ENCODE measurements at places on chromosomes 2 and 18.

- DNase-seq, result no peak
These were observed 2.3 kb downstream of the CETN1 start for GRCh38 chr18:582465-582864.

GRCh38 chr2:69311024-69311416, 76.0 kb downstream of the GFPT1 start:
- DNase-seq, result no peak

GRCh38 chr2:186187854-186188253, 298.2 kb upstream of the ZC3H15 start:
- DNase-seq, result no peak

GRCh38 chr2:8249769-8250168, 432.1 kb upstream of the ID2 start:
- DNase-seq, result no peak

DNA sequence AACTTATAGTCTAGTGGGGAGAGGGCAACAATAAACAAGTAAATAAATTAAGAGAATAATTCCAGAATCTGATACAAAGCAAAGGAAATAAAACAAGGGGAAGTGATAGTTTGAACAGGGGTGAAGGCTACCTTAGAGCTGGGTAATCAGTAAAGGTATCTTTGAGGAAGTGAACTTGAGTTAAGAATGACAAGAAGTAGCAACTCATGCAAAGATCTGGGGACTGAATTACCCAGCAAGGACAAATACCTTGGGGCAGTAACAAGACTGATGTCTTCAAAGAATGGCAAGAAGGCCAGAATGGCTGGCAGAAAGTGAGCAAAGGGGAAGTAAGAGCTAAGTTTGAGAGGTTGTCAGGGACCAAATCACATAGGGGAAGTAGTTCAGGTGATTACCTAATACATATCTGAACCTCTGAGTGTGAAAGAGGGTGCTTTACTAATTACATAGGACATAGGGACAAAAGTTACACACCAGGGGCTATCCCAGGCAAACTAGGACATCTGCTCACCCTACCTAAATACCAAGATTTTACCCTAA, 244.6 kb upstream of the HNRNPA3 start:
- no peak for DNase-seq

DNA sequence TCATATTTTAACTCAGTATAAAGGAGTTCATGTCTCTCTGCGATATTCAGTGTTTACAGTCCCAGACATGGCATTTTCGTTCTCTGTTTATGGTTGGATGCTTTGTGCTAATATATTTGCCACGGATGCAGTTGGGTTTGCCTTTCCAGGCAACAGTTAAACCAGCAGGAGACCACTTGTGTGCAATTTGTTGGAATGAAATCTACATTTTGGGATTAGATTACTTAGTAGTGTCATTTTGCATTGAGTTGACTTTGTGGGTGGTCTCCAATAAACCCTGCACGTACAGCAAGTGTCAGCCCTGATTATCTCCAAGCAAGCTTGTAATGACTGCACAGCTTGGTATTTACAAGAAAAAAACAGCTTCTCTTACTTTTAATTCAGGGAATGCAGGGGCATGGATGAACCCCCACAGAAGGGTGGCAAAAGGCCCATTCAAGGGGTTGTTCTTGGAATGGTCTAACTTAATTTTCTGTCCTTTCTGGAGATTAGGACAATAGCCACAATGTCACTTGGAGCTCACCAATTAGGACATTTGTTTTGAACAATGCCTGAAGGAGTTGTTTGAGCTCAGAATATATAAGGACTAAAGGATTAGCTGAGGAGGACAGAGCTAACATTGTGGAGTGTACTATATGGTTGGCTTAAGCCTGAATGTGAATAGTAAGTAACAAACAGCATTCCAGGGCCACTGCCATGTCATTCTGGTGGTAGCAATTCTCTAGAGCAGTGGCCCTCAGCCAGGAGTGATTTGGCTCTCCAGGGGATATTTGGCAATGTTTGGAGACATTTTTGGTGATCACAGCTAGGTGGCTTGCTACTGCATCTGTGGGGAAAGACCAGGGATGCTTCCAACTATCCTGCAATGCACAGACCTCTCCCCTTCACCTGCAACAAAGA, 121.5 kb downstream of the SLC4A3 start:
- DNase-seq, result no peak

GRCh38 chr18:61096226-61096625, 237.0 kb upstream of the CDH20 start:
- no peak for DNase-seq

- DNase-seq, result peak; percentile 66
These were observed 23.8 kb upstream of the SERPINB12 start for GRCh38 chr18:63518178-63519012.

DNA sequence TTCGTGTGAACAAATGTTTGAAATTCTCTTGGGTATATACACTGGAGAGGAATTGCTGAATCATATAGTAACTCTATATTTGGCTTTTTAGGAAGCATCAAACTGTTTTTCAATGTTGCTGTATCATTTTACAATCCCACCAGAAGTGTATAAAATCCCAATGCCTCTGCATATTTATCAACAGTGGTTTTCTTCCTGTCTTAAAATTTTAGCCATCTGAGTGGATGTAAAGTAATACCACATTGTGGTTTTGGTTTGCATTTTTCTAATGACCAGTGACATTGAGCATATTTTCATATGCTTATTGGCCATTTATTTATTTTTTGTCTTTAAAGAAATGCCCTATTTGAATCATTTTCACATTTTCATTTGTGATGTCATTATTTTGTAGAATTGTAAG, 22.8 kb upstream of the LRP1B start:
- DNase-seq, result no peak

DNA sequence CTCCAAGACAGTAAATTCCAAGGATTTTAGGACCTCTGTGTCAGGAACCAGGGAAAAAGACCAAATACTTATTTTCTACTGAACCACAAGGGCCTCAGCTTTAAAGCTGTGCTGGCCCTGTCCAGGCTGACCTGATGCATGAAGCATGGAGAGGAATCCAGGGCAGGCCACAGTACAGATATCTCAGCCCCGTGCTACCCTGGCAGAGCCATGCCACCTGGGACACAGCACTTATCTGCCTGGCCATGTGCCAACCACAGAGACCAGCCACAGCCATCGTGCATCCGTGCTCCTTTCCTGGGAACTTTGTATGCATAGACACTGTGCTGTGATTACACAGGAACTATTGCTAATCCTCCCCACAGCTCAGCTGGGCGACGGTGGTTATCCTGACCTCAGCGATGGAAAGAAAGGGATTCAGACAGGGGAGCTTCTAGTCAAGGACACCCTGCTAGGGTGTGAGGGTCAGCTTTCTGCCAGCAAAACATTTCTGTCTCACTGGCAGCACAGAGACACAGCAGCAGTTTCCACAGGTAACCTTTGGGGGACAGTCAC, 687.4 kb upstream of the ID2 start:
- DNase-seq, result no peak

- DNase-seq, result no peak
These were observed 72.7 kb upstream of the ST8SIA5 start for GRCh38 chr18:46829531-46829930.

DNA sequence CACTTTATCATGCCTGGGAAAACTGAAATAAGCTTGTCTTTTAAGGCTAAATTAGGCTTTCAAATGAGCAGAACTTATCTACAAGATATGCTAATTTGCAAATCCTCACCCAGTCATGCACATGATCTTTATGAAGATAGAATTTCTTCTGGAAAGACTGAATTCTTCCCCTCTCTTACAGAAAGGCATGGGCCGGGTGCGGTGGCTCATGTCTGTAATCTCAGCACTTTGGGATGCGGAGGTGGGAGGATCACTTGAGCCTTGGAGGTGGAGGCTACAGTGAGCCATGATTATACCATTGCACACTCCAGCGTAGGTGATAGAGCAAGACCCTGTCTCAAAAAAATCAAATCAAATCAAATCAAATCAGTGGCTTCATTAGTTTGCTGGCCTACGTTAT, 11.7 kb upstream of the FOXI3 start:
- no peak for DNase-seq

DNA sequence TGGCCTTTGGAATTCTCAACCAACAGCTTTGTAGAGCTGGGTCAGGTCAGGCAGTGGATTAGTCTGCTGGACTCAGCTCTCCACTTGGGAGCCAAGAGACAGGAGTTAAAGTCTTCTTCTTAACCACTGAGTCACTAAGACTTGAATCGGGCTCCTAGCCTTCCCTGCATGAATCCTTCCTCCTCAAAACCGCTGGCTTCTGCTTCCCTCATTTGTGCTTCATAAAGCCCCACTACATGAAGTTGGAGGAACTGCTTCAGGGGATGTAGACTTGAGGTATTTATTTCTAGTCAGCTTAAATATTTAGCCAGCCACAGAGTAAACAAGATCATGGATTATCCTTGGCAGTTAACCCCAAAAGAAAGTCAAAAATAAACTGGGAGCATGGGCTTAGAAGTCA, 536.3 kb upstream of the TNP1 start:
- no peak for DNase-seq

- peak; percentile 75 for DNase-seq
These were observed 47.7 kb upstream of the PLA2R1 start for GRCh38 chr2:160109939-160110673.

DNA sequence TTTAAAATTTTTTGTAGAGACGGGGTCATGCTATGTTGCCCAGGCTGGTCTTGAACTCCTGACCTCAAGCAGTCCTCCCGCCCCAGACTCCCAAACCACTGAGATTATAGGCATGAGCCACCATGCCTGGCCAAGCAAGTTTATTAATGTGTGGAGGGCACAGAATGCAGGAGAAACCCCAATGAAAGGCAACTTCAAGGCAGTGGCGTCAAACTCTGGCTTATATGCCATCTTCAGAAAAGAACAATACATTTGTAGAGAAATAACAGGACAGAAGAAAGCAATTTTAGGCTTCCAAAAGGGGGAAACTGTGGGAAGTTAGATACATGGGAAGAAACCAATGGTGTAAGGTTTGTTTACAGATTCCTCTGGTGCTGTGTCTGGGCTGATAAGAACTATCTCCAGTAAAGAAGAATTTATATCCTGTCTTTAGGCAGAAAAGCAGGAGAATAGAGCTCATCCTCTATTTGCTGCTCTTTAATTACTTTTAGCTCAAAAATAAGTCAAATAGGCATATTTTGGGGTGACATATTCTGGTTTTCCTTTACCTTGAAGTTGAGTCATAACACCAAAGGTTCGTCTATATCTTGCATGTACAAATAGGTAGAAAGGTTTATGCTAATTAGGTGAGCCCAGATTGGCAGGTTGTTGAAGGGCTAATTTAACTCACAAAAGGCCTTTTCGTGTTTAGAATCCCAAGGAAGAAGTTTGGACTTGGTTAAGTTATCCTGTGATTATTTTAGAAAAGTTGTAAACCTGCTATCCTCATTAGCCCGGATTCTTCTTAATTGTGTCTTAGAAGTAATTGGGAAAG, 26.0 kb upstream of the TMEM214 start:
- DNase-seq, result no peak

DNA sequence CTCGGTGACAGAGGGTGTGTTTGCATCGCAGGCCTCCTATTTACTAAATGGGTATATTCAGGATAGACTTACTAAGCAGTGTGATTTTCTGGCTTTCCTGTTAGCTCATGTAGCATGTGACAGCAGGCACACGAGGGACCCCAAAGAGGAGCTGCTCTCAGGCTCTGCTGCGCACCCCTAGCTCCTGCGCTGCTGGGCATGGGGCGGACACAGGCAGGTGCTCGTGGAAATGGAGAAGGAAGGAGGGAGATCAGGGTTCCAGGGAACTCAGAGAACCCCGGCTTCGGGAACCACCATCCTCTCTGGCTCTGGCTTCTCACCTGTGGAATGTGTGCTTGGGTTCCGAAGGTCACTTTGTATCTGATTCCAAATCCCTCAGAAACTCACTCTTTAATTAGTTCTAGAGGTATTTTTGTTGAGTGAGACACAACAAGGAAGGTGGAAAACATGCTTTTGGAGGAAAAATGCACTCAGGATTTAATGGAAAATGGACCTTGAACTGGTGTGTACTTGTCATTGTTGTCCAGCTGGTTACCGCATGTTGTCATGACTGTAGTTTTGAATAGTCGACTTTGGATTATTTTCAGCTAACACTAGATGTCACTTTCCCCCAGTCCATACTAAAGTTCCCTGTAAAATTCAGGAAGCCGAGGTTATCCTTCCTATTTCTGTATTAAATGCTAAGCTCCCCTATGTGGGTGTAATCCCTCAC, 3.5 kb downstream of the SNTG2 start:
- DNase-seq, result no peak

GRCh38 chr2:3198119-3198518, 179.5 kb downstream of the EIPR1 start:
- DNase-seq, result no peak

DNA sequence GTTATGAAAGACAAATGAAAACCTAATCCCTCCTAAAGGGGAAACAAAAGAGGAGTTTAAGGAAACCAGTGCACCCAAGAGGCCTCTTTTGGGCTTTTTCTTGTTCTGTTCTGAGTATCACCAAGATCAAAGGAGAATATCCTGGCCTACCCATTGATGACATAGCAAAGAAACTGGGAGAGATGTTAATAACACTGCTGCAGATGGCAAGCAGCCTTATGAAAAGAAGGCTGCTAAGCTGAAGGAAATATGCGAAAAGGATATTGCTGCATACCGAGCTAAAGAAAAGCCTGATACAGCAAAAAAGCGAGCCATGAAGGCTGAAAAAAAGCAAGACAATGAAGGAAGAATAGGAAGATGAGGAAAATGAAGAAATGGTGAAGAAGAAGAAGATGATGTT, 23.6 kb upstream of the STAT4 start:
- no peak for DNase-seq
